ENCODE measurements at places on chromosomes 6 and 20.

DNA sequence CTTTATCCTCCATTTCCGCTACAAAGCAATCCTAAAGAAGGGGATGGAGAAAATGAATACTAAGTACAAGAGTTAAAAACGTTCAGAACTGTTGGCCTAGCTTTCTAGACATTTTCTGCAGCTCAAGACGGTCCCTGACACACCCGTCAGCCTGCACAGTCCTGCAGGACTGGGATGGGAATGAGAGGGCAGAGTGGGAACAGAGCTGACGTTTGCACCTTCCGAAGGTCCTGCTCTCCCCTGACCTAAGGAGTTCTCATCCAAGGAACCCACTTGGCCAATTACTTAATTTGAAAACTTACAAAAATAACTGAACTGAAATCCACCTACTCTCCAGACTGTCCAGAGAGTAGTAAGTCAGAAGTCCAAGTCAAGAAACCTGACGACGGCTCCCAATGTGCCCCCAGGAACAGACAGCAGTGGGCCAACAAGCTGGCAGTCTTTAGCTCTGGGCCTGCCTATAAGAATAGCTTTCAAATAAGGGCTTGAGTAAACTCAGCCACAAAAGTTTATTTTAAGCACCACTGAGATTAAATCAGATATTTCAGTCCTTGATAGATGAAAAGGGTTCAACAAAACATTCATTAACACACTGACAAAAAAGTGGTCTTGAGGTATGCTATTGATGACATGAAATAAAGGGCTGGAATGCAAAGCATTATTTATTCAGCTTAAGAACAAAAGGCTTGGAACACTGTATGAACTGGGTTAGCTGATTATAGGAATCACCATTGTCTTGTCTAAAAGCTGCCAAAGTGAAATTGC lies 76.8 kb downstream of the CNKSR3 start:
- DNase-seq = no peak

GRCh38 chr20:58586565-58587093 lies 64.5 kb upstream of the STX16 start:
- DNase-seq = no peak

DNA sequence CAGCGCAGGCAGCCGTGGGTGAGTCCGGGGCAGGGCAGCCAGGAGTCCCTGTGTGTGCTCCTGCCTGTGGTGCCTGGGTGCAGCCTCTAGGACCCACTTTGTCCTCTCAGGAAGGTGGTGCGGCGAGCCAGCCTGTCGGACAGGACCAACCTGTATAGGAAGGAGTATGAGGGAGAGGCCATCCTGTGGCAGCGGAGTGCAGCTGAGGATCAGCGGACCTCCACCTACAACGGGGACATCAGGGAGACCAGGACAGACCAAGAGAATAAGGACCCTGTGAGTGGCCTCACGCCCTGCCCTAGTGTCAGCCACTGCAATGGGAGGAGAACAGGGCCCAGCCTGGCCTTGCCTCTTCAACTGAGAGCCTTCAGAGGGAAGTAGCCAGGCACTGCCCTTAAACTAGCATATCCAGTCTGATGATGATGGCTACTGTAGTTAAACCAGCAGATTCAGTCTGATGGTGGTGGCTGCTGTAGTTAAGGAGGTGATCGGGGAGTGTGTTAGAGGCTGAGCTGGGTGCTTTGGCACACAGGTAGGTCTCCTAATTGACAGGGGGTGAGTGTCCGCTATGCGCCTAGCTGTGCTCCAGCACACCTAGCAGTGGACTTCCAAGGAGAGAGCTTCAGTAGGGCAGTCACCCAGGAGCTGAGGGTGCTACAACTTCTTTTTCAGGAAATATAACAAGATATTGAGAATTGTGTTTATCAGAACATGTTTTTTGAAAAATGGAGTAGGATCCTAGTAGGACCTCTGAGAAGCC lies 18.1 kb upstream of the FAM83D start:
- DNase-seq = no peak

- DNase-seq = no peak
Measured at GRCh38 chr6:55379471-55379870, 52.2 kb downstream of the GFRAL start.

DNA sequence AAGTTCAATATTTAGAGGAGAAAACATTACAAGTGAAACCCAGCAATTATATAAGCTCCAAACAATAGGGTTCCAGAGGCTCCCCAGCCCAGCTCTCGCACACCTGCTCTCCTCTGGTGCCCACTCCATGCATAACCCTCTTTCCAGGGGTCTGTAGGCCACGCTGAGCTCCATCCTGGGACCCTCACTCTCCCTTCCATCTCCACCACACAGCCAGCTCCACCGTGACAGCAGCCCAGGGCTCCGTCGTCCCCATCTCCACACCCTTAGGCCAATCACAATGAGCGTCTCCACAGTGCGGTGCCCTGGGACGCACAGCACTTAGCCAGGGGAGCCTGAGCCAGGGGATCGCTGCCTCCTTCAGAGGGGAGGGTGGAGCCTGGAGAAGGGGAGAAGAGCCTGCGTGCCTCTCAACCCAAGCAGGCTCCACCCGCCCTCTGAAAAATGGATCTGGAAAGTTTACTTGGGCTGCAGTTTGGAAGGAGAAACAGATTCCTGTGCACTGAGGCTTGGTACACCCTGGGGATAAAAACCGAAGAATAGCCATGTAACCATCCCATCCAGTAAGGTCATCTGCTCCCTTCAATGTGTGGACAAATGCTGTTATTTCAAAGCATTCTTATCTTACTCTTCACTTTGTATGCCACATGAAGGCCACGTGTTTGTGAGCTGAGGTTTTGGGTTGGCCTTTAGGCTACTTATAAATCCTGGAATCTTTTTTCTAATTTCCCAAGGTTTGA lies 72.4 kb upstream of the GGTLC1 start:
- DNase-seq = no peak

Measured in CMK (cell line).